NT2/D1 (cell line): ENCODE measurements at places on chromosomes 3 and 15.

- no peak for DNase-seq
Measured at GRCh38 chr15:61459785-61460707, 230.9 kb upstream of the RORA start.

GRCh38 chr3:72694398-72694797 lies 153.8 kb downstream of the SHQ1 start:
- no peak for DNase-seq

- no peak for DNase-seq
Measured at GRCh38 chr15:67397139-67397538, 123.8 kb upstream of the C15orf61 start.

GRCh38 chr15:57114070-57114469 lies 195.6 kb downstream of the TCF12 start:
- no peak for DNase-seq

DNA sequence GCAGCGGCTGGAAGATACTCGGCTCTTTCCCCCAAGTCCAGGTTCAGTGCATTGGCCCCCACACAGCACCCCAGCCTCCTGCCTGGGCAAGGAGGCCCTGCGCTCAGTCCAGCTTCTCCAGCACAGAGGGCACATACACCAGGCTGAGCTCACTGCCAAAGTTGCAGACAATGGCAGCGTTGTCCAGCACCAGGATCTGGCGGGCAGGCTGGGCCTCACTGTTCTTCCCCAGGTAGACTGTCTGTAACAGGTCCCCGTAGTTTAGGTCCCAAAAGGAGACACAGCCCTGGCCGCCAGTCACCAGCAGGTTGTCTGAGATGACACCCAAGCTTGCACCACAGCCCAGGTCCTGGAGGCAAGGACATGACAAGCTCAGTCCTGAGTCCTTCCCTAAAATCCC lies 32.9 kb downstream of the PTPN23 start:
- no peak for DNase-seq

DNA sequence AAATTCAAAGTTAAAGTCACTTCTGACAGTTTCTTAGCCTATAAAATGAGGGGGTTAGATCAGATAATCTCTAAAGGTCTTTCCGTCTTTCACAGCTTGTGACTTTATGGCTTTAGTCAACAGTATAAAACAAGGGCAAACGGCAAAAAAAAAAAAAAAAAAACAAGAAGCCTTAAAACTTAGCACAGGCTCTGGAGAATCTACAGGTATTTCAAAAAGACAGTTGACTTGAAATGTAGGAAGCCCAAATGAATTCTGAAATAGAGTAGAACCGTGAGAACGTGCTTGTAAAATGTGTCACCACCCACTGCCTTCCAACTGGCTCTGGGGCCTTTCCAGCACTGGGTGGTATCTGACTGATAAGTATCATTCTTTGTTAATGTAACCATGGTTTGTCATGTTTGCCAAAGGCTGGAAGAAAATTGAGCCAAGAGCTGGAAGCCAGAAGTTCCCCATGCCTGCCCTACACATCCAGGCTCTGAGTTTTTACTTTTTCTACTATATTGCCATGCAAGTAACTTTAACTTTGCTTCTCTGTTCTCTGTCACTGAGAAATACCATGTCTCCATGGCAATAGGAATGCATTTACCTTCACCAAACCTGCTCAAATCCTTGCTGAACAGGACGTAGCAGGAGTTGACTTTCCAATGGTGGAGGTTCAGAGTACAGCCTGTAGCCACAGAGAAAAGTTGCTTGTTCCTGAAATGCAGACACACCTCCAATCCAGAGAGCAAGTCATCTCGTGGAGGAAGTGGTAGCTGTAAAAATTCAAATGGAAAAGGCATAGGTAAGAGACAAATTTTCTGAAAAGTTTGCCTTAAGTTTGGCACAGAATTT lies 35.8 kb upstream of the THSD4 start:
- DNase-seq: no peak

DNA sequence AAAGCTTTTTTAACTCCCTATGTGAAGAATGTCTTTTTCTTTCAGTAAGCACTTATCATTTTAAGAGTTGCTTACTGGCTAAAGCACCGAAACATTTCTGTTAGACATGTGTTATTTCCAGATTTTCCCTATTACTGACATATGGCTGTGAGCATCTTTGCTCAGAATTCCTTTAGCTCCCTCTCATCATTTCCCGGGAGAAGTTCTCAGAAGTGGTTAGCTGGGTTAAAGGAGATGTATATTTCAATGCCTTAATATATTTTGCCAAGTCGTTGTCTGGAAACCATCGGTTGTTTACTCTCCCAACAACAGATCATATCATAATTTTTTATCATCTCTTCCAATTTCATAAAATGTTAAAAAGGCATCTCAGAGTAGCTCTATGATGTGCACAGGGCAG lies 396.5 kb downstream of the OCA2 start:
- no peak for DNase-seq

DNA sequence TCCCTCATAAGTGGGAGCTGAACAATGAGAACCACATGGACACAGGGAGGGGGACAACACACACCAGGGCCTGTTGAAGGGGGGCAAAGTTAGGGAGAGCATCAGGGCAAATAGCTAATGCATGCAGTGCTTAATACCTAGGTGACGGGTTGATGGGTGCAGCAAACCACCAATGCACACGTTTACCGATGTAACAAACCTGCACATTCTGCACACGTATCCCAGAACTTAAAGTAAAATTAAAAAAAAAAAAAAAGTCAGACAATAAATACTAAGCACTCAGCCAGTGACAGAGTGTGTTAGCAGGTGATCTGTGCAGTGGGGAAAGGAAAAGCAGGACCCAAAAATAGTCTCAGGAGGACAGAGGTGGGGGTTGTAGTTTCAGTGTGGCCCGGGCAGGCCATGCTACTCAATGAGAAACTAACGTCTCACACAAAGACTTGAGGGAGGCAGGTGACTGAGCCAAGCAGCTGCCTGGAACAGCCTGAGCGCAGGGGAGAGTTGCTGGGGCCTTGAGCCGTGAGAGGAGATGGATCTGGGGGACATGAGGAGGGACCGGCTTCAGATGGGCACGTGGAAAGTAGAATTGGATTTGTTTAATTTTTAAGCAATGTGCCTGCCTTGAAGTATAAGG lies 18.4 kb downstream of the ANKDD1A start:
- no peak for DNase-seq

DNA sequence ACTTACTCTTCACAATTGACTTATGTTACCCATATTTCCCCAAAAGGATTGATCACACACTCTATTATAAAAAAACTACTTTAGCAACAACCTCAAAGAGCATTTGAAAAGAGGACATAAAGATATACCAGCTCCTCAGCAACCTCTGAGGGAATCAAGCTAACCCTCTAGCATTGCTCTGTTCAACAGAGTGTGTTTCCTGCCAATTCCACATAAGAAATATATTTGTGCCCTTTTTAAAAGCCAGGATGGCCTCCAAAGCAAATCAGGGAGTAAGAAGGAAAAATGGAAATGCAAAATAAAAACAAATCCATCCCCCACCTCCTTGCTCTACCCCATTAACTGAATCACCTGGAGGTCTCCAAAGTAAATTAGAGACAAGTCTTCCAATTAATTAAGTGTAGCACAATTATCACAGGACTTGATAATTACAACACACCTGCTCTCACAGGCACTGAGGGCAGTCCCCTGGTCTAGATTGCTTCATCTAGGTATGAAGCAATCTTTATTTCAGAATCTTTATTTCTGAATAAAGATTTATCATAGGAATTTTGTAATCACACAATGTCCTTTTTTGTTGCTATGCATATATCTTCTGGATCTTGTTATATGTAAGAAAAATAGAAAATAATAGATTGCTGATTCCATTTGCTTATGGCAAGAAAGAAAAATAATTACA lies 34.8 kb downstream of the GPR176 start:
- DNase-seq: no peak

DNA sequence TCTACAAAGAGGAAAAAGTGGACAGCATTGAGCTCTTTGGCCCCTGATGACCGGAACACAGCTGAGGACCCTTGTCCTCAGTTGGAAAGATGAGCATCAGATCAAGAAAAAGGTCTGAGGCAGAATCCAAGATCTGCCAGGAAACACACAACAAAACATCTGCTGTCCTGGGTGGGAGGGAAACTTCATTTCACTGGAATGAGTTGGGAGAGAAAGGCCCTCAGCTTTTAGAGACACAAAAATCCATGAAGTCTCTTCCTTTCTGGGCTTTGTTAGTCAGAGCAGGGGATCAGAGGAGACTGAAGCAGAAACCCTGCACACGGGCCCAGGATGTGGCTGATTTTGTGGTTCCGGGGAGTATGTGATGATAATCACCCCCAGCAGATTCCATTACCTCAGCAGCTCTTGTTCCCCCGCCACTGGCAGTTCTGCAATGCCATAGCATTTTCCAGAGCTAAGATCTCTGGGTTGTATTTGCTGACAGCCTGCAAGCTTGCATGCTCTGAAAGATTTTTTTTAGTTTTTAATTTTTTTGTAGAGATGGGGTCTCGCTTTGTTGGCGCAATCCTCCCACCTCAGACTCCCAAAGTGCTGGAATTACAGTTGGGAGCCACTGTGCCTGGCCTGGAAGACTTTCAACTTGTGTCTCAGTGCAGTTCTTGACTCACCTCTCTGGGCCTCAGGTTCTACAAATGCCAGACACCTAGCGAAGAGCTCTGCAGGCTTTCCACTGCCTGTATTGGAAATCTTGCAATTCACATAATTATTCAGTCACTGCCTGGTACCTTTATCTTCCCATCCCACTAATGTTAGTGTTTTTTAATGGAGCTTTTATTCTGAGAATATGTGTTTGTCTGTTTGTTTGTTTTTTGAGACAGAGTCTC lies 5.8 kb upstream of the TATDN2 start:
- no peak for DNase-seq

- DNase-seq: no peak
Measured at GRCh38 chr3:134504132-134504531, 18.3 kb downstream of the CEP63 start.

GRCh38 chr3:109900783-109901182 lies 563.4 kb upstream of the DPPA4 start:
- DNase-seq: no peak
